ENCODE measurements at places on chromosomes 12 and 14.

DNA sequence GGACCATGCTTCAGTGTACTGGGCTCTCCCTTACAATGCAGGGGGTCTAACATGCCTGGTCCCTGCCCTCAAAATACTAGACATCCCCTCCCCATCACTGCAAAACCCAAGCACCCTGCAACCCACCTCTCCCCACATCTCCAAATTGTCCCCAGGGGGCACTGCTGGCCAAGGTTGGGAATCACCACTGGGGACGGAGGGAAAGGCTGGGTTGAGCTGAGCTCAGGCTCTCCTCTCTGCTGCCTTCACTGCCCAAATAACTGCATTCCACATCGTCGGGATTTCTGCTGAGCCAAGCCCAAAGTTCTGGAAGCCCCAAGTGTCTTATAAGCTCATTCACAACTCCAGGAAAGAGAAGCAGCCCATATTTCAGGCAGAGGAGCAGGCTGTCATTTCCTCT is 69.6 kb downstream of the NT5DC3 start:
- DNase-seq: peak; percentile 9

DNA sequence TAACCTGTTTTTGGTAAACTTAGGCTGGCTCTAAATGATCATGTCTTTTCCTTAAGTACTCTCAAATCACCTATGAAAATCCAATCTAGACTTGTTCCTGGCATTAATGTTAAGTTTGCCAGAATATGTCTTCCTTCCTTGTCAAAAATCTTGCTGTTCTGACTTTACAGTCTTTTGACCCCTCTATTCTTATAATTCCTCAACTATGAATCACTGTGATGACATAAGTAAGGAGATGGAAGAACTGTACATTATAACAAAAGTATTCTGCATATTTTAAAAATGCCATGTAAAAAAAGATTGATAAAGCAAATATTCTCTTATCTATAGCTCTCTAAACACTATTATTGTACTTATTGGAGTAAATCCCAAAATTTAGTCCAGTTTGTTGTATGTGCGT is 51.4 kb upstream of the BAZ1A start:
- no peak for DNase-seq

GRCh38 chr12:66688846-66689439 is 10.1 kb upstream of the GRIP1 start:
- no peak for DNase-seq

GRCh38 chr12:12508612-12509011 is 54.1 kb downstream of the DUSP16 start:
- no peak for DNase-seq

DNA sequence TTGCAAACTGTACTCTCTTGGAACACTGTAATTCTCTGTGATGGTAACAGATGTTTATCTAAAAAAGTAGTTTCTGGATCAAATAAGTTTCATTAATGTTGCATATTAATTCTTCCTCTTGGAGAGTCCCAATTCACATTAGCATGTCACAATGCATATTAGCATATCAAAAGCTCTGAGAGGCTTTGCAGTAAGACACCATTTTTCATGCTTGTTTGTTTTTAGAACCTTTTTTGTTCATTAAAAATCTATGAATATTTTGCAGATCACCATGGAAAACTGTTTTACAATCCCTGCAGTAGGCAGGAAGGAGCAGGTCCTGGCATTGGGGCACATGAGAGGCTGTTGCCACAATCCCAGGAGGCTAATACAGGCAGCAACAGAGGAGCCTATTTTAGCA is 180.7 kb downstream of the KCNH5 start:
- DNase-seq: no peak

DNA sequence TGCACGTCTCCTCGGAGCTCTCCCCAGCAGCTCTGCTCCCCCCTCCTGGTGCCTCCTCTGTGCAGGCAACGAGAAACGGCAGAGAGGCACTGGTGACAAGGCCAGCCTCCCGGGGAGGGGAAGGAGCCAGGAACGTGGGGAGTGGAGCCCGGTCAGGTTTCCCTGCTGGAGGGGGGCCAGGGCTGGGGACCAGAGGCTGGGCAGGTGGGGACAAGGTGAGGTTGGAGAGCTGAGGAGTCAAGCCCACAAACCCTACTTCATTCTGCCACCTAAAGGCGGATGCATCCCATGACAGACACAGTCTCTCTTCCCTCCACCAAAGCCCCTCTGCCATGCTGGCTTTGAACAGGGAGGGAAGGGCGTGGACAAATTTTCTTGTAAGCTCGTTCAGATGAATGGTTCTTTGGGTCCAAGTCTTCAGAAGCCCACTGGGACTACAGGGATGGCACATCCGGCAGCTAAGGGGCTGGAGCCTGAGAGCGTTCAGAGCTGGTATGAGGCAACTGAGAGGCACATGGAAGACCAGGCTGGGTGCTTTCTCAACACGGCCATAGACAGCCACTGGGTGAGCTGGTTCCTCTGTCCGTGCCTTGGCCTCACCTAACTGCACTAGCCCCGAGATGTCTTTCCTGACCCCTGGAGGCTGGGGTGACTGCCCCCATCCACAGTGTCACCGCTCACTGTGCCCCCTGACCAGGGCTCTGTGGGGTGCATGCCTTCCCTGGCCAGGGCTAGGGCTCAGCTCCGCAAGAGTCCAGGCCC is 105.9 kb downstream of the RBM19 start:
- no peak for DNase-seq

DNA sequence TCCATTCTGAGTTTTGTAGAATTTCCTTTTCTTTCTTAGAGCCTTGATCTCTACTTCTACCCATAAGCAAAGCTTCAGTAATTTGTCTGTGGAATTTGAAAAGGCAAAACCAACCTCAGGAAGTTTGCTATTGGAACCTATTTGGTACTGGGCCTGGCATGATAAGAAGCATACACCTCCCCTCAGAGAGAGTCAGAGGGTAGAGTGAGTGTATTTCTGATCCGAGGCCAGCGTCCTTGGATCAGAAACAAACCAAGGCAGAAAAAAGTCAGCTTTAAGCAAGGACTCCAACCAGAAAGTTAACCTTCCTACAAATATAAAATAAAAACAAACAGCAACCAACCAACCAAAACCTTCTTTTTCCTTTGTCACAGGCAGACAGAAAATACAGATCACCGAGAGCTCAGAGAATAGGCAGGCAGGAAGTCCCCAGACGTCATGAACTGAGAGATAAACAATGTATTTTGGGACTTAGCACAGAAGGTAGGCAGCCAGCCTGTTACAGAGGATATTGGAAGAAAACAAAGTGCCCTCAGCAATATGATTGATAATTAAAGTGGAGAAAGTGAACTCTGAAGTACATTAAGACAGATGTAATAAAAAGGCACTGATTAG is 141.5 kb downstream of the NEDD1 start:
- DNase-seq: no peak

All from bone marrow (tissue), 2 donors.